CD8-positive, alpha-beta memory T cell (primary cell): ENCODE measurements at places on chromosomes 16 and 17.
A peak's percentile ranks its signal among the peaks of the same experiment; 100 is the strongest.

DNA sequence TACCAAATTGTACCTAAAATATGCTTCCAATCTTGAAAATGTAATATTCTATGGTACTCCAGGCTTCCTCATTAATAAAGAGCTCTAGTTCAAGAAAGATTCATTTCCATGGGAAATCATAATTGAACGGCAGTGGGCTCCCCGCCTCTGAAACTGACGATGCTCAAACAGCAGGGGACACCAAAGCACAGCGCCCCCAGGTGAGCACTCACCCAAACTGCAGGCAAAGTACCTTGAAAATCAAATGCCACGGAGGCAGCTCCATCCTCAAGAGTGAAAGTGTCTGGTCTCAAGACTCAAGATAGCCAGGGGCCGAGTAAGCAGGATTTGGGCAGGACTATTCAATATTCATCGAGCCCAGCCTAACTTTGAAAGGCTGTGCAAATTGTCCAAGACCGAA, 217.4 kb upstream of the TNRC6C start:
- peak; percentile 23 for DNase-seq

DNA sequence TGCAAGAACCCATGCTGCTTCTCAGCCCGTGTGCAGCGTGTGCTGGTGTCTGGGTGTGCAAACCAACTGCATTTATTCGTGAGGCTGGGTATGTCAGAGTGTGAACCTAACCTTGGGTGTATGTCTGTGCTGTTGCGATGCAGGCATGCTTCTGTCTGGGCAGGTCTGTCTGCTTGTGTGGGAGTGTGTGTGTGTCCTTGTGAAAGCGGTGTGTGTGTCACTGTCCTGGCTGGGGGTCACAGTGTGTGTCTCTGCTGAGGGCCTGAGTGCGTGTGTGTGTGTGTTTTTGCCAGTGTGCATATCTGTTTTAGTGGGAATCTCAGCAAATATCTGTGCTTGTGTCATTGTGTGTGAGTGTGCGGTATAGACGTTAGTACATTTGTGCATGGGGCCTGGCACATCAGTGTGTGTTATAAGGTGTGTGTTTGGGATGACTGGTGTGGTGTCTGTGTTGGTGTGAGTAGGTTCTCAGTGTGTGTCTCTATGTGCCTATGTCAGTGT, 121.8 kb downstream of the CYLD start:
- no peak for DNase-seq

GRCh38 chr16:11310997-11311561, 29.9 kb upstream of the PRM1 start:
- DNase-seq = peak; percentile 72

DNA sequence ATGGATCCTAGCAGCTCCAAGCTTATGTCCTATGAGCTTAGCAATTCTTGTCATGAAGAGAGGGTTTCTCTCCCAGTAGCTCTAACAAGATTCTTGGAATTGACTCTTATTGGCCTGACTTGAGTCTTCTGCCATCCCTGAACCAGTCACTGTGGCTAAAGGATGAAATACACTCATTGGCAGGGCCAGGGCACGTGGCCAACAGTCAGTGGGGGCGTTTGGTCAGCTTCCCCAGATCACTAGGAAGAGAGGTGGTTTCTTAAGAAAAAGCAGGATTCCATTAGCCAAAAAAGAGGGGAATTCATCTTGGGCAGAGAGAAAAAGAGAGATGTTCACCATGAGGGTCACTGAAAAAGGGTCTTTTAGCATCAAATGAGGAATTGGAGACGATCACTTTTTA, 363.2 kb downstream of the SNX29 start:
- DNase-seq = no peak

DNA sequence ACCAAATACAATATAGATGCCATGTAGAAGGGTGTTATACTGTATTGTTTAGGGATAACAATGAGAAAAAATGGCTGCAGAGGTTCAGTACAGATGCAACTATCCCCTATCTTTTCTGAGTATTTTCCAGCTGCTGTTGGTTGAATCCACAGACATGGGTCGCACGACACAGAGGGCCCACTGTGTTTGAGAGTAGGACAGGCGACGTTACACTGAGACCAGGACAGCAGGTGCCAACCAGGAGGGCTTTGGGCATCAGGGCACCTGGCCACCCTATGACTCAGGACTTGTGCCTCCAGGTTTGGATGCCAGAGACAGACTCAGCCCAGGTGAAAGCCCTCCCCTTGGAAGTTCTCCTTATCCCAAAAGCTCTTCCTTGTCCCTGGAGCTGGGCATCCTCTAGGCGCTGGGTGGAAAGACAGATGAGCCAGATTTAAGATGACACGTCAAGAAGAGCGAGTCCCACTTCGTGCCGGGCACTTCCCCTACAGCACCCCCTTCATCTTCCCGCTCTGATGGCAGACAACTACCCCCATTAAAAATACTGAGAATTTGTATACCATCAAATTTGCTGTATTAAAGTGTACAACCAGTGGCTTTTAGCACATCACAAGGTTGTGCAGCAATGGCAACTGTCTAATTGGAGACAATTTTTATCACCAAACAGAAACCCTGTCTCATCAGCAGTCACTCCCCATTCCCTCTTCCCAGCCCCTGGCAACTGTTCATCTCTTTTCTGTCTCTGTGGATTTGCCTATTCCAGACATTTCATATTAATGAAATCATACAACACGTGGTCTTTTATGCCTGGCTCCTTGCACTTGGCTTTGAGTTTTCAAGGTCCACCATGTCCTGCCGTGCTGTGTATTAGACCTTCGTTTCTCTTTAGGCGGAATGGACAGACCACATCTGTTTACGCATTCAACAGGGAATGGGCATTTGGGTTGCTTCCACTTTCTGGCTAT, 30.6 kb downstream of the TNFRSF13B start:
- no peak for DNase-seq

GRCh38 chr16:3798838-3799237, 81.5 kb upstream of the TRAP1 start:
- DNase-seq = no peak

DNA sequence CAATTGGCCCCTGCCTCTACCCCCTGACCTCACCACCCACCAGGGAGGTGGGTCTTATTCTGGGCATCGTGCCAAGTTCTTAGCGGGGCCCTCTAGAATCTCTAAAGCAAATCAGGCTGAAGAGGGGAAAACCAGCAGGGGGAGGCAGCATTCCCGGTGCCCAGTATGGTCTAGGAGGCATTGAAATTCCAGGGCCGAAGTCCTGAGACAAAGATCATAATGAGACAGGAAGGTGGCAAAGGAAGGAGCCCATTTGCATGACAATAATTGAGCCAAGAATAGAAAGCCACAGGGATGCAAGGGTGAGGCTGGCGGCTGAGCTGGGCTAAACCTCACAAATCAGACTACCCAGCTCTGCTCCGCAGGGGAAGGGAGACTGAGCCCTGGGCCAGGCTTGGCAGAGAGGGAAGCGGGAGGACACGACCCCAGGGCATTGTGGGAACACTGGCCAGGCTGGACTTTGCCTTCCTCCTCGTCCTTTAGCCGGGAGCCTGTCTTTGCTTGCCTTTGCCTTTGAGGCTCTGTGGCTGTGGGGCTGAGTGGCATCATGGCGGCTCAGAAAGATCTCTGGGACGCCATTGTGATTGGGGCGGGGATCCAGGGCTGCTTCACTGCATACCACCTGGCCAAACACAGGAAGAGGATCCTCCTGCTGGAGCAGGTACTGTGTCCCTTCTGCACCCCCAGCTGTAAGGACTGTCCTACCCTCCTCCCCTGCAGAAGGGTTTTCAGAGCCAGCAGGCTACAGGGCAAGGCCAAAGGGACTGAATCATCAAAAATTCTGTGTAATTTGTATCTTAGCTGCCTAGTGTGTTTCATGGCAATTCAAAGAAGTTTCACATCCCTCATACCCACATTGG, at the start of gene PIPOX:
Gene PIPOX (plus strand): TSS at position 463 of the 860 bp plus-strand sequence. CDS start 85 bp downstream, at position 548.
- DNase-seq = no peak

DNA sequence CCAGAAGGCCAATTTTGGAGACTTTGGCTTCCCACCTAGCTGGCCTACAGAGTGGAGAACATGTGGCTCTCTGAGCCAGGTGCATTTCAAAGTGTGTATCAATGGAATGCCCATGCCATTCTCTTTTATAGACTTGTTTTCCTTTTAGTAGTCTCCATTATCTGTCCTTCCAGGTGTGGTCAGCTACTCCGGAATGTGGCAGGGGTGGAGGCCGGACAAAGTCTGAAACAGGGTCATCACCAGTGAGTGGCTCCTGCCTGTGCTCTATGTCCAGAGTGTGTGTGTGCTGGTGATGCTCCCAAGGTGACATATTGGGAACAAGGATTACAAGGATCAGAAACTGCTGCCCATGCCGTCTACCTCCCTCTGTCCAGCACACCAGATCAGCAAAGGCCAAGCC, 3.8 kb upstream of the TMEM220 start:
- no peak for DNase-seq

- no peak for DNase-seq
Measured at GRCh38 chr17:54924405-54924804, 23.8 kb downstream of the TOM1L1 start.

DNA sequence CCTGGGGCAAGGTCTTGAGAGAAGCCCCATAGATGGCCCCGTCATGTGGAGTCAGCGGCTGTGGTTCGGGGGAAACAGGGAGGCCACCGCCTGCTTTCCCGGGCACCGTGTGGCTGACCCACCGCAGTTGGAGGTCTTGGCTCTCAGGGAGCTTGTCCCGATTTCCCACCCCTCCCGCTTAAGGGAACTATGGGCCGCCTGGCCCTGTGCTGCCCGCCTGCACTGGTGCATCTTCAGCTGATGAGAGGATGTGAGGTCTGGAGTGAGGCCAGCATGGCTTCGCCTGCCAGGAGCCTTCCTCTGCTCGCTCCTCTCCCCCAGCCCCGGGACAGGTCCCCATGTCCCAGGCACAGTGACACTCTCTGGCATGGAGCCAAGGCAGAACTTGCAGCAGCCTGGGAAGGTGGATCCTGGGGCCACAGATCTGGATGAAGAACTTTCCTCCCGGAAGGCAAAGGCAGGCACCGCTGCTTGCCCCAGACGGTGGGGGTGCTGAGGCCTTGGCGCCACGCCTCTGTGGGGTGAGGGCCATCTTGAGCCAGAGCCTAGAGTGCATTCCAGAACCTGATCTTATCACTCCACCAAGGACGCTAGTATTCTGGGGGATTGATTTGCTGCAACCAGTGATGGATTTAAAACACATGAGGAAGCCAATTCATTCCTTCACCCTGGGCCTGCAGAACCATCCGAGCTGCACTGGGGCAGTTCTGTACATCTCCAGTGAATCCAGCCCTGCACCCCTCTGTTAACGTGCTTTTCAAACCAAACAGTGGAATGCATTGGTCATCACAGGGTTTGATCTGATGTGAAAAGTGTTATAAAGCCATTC, 178.6 kb upstream of the TNRC6C start:
- DNase-seq = no peak

GRCh38 chr17:72152387-72152929, 31.6 kb downstream of the SOX9 start:
- DNase-seq = no peak

DNA sequence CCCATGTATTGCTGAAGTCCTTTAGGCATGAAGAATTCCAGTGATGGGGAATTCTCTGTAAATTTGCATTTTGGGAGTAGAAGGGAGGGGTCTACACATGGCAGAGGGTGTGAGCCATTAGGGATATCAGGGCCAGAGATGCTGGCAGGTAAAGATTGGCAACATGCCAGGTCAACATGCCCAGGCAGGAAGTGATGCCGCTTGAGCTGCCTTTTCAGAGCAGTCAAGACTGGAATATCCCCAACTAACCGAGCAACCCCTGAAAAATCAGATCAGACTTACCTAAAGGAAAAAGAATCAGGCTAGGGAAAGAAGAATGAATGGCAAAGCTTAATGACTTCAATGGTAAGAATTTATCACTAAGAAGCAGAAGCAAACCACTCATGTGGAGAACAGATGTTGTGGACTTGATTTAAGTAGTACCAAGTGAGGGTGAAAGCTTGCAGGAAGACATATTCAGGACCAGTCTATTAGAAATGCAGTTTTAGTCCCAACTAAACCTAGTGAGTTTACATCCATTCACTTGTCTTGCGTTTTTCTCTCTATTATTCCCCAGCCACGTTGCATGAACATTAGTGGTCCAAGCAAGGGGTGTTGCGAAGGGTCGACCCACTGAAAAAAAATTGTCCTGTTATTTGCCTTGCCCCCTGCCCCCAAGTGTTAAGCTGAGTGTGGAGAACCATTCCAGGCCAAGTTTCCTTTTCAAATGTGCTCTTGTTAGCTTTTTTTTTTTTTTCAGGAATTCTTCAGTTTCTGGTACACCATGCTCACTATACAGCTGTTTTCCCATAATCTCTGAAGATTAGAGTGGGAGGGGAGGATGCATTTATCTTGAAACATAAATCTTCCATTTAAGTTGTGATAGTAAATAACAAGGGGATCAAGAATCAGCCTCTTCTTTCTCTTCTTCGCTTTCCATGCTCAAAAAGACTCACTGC, 105.2 kb downstream of the ABCA8 start:
- DNase-seq = no peak

- DNase-seq = no peak
Measured at GRCh38 chr16:79282806-79283205, 317.7 kb downstream of the MAF start.

DNA sequence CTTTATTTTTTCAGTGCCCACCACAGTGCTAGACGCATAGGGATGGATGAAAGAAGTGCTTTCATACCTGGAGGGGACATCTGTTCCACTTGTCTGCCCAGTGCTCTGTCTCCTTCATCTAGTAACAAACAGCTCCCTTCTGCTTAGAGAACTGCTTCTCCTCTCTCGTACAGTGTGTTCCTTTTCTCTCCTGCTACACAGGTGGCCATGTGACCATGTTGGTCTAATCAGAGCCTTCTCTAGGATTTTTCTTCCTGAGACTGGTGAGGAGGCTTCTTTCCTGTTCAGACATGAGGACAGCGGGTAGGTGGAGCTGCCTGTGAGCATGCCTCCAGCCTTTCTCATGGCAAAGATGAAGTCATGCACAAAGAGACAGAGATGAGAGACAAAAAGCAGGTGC, 182.7 kb downstream of the TMEM132E start:
- no peak for DNase-seq

GRCh38 chr16:19717741-19718623, at the start of the genes IQCK and KNOP1:
Gene IQCK (plus strand): TSS chr16:19718271. CDS start chr16:19718307, 36 bp downstream.
Gene KNOP1 (minus strand): TSS chr16:19718227. CDS start chr16:19715035, 3,192 bp downstream.
- peak; percentile 92 for DNase-seq
